ENCODE measurements at places on chromosomes 1 and 21.
A peak's percentile ranks its signal among the peaks of the same experiment; 100 is the strongest.

- no peak for DNase-seq
These were observed 41.4 kb upstream of the COX20 start for GRCh38 chr1:244794071-244794470.

- peak; percentile 82 for DNase-seq
These were observed 604.7 kb downstream of the PTPRC start for GRCh38 chr1:199243423-199244061.

DNA sequence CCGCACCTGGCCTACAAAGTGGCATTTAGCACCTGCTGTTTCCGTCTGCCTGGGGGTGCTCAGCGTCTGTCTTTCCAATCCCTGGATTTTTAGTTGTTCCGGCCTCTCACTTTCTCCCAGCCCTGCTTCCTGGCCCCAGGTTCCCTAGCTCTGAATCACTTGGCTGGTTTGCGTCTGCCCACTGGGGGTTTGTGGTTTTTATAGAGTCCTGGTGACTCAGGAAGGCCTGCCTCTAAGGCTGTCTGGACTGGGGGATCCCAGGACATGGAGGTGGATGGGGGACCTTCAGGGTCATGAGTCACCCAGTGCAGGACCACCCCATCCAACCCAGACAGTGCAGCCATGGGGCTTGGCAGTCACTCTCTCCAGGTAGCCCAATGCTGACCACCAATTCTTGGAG is 53.5 kb downstream of the MRPL37 start:
- peak; percentile 26 for DNase-seq

DNA sequence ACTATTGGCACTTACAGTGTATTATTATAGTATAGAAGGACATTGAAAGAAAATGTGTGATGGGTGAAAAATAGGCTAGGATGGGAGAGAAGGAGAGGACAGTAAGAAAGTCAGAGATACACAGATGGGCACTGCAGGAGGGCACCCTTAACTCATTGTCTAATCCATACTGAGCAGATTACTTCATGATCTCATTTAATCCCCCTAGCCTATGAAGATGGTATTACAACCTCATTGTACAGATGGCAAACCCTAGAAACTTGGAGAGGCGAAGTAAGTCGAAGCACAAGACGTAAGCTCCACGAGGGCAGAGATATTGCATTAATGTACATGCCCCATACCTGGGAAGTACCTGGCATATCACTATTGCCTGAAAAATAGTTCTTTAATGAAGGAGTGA is 346.9 kb upstream of the DAB1 start:
- DNase-seq: no peak

DNA sequence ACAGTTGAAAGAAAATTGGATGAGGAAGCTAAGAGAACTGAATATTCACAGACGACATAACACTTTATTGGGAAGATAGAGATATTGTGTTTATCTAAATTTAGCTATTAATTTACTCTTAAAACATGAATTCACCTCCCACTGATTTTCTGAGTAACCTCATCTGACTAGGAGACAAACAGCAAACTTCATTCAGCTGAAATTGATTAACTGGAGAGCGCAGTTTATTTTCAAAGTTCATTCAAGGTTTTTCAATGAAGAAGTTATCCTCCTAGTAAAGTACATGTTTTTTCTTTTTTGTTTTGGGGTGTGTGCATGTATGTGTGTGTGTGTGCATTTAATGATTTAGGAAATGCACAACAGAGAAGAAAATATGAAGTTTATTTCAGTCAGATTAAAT is 215.0 kb downstream of the KCNT2 start:
- no peak for DNase-seq

DNA sequence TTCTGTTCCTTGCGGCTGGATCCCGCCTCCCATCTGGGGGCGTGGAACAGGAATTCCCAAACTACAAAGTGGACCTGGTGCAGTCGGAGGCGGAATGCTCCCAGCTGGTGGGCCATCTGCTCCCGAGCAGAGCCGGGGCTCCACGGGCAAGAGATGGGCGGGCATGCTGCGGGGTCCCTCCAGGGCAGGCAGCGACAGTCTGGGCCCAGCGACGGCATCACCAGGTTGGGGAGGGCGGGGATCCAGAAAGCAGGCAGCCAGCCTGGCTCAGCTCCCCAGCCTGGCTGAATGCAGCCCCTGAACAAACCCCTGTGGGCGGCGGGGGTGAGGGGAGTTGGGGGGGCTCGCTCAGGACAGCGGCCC is 3.6 kb downstream of the MEGF6 start:
- peak; percentile 54 for DNase-seq

DNA sequence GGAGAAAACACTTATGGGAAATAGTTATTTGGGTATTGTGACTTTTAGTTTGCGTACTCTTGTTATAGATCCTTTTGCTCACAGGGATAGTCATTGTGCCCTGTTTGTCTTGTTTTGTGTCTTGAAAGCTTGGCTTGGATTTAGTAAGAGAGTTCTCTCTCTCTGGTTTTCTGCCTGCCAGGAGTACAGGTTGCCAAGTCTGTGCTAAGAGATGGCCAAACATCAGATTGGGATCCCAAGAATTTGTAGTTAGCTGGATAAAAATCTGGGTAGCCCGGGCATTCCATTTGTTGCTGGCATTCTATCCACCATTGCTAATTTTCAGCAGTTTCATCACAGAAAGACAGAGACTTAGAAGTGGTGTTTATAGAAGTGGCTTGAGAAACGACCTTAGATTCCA is 222.2 kb downstream of the NRIP1 start:
- DNase-seq: no peak

DNA sequence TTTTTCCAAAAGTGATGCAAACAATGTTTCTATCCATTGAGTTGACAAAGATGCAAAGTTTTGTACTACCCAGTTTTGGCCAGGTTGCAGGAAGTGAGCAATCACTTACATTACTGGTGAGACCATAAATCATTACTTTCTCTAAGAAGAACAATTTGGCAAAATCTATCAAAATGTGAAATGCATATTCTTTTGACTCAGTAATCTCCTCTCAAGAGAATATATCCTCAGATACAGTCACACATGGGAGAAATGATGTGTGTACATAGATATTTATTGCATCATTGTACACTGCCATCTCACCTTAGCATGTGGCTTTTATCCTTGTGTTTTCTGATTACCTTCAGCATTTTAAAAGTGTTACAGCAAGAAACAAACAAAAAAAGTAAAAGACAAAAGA is 52.4 kb upstream of the FMO3 start:
- DNase-seq: no peak

DNA sequence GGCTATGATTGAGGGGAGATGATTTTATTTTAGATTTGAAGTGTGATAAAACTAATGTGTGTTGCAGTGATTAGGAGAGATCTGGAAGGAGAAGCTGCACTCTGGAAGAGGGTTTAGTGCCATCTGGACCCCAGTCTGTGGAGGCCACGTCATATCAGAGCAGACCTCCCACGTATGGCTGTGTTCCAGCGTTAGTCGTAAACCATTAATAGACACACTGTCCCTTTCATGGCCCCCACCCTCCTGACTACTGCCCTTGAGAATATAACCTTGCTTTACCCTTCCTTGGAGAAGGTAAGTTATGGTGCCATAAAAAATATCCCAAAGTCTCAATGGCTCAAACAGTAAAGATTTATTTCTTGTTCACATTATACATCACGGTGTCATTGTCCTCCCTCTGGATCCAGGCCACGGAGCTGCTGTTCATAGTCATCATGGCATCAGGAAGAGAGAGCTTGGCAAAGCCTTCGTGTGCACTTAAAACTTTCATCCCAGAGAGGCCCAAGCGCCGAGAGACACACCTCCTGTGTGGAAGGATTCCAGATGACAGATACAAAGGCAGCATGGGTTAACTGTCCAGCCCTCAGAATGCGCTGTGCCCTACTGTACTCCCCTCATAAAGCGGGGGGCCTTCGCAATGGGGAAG is 33.2 kb downstream of the RHOU start:
- no peak for DNase-seq

GRCh38 chr1:89065079-89065868 is at the start of gene GBP1:
GBP1 (minus strand) TSS chr1:89065208; CDS start chr1:89063234, 1,974 bp downstream.
- DNase-seq: no peak

DNA sequence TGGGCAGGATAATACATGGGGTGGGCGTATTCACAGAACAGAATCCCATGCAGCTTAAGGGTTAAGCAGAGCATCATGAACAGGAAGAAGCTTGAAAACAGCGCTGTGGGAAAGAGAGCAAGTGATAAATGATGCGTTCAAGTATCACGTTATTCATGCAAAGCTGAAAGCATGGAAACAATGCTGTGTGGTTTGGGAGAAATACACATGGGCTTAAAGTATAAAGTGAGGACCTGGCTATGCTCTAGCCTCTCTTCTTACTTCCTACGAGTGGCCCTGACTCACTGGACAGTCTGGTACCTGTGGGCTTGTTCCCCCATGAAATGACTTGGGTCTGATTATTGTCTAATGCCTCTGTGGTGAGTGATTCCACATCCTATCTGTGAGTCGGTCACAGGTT is 25.7 kb downstream of the TMPRSS2 start:
- no peak for DNase-seq

- DNase-seq: no peak
These were observed 320.2 kb downstream of the PTPRC start for GRCh38 chr1:198959032-198959431.

Data from ELF-1 (cell line).